Uterus (tissue), 4 donors: ENCODE measurements at places on chromosomes 2 and 18.

- no peaks in the 10 kb centered on the region for H3K36me3 ChIP-seq
- no peak for DNase-seq
- H3K4me3 ChIP-seq = no peak overlapping the region
These were observed 379.0 kb downstream of the SETBP1 start for GRCh38 chr18:45059695-45060094.

DNA sequence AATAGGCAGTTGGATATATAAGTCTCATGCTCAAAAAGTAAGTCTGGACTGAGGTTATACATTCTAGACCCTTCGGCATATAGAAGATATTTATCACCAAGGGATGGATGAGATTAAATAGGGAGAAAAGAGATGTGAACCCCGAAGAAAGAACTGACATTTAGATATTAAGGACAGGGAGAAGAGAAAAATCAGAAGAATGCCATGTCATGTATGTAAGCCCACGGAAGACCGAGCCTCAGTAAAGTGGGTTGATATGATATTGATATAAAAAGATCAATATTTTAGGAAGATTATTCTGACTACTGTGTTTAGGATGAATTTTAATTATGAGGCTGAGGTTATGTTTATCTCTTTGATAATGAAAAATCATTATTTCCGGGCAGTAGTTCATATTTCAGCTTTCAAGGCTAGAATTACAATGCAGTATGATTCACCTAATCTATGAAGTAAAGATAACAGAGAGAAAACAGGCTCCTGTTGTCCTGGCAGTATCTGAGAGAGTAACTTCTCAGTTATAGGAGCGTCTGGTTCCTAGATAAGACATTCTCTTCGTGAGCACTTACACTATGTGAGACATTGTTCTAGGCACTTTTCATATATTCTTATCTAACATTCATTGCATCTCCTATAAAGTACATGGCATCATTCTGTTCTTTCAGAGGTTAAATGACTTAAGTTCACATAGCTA, 83.0 kb downstream of the UBR3 start:
- no peak for DNase-seq
- no peaks in the 10 kb centered on the region for H3K27me3 ChIP-seq
- no peak overlapping the region for H3K4me3 ChIP-seq
- no peak overlapping the region for H3K27ac ChIP-seq
- no peaks in the 10 kb centered on the region for H3K4me1 ChIP-seq
- H3K36me3 ChIP-seq = no peaks in the 10 kb centered on the region

- no peaks in the 10 kb centered on the region for H3K4me1 ChIP-seq
- H3K27me3 ChIP-seq = no peaks in the 10 kb centered on the region
- DNase-seq = no peak
- H3K27ac ChIP-seq = no peak overlapping the region
These were observed 170.3 kb upstream of the VRK2 start for GRCh38 chr2:57876313-57876712.

DNA sequence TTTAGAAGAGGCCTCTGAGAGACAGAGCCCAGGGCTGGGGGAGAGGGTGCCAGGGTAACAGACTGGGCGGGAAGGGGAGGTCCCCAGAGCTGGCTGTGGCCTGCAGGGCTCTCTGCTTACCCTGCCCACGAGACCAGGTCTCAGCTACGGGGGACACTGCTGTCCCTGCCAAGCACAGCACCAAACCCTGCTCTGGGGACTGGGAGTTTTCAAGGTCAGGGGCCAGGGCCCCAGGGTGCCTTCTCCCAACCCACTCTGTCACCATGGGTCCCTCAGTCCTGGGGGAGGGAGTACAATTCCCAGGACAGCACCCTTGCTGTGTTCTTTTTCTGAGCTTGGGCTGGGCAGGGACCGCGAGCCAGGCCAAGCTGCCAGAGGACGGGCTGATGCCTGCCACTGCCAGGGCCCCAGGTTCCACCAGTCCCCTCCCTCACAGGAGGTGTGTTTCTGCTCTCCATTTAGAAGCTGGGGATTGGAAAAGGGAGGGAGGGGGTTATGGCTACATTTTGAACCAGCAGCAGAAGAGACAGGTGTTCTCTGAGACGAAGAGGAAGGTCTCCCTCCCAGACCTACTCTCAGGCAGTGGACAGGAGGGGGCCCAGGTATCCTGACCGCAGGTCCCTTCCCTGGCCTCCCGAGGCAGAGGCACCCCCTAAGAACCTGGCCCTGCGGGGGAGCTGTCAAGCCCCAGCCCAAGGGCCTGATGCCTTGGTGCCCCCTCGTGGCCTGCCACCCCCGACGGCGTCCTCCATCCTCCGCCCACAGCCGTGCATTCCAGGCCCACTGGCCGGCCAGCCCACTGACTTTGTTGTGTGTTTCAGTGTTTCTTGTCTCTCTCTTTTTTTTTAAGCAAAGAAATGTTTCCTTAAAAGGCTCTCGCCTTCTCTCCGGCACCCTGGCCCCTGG, 80.4 kb downstream of the TNS1 start:
- DNase-seq = peak; percentile 85
- no peaks in the 10 kb centered on the region for H3K36me3 ChIP-seq
- peak overlapping the region; percentile 97 for H3K27ac ChIP-seq
- no peaks in the 10 kb centered on the region for H3K27me3 ChIP-seq
- peaks cover 48% of the 10 kb centered on the region for H3K4me1 ChIP-seq

- no peaks in the 10 kb centered on the region for H3K36me3 ChIP-seq
- no peaks in the 10 kb centered on the region for H3K27me3 ChIP-seq
- H3K4me1 ChIP-seq = no peaks in the 10 kb centered on the region
These were observed 37.6 kb downstream of the MLPH start for GRCh38 chr2:237524631-237525030.

GRCh38 chr2:161085149-161085548, 75.1 kb upstream of the TANK start:
- DNase-seq = no peak
- no peaks in the 10 kb centered on the region for H3K27me3 ChIP-seq
- H3K4me3 ChIP-seq = no peak overlapping the region
- H3K27ac ChIP-seq = no peak overlapping the region

DNA sequence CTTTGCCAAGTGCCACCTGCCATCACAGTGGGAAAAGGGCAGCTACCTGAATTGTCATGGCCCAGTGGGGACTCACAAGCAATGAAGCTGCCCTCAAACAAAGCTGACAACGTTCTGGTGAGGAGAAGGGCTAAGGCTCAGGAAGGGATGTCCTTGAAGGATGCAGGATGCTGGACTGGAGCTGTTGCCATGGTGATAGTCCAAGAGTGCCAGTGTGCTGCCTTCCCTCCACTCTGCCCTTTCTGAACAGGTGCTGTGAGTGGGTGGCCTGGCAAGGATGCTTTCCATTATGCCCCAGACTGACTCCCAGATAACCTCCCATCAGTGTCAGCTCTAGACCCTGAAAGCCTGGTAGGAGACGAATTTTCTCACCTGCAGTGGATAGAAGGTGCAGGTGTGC, 137.8 kb upstream of the GYPC start:
- no peaks in the 10 kb centered on the region for H3K36me3 ChIP-seq
- no peak overlapping the region for H3K27ac ChIP-seq
- H3K4me3 ChIP-seq = no peak overlapping the region
- H3K4me1 ChIP-seq = no peaks in the 10 kb centered on the region
- no peak for DNase-seq
- H3K27me3 ChIP-seq = no peaks in the 10 kb centered on the region

DNA sequence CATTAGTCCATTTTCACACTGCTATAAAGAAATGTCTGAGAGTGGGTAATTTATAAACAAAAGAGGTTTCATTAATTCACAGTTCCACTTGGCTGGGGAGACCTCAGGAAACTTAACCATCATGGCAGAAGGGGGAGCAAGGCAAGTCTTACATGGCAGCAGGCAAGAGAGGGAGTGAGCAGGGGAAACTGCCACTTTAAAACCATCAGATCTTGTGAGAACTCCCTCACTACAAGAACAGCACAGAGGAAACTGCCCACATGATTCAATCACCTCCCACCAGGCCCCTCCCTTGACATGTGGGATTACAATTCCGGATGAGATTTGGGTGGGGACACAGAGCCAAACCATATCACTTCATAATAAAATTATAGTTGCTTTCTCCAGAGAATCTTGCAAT, 365.5 kb upstream of the ID2 start:
- no peak overlapping the region for H3K4me3 ChIP-seq
- no peak for DNase-seq
- H3K27me3 ChIP-seq = no peaks in the 10 kb centered on the region
- no peak overlapping the region for H3K27ac ChIP-seq

DNA sequence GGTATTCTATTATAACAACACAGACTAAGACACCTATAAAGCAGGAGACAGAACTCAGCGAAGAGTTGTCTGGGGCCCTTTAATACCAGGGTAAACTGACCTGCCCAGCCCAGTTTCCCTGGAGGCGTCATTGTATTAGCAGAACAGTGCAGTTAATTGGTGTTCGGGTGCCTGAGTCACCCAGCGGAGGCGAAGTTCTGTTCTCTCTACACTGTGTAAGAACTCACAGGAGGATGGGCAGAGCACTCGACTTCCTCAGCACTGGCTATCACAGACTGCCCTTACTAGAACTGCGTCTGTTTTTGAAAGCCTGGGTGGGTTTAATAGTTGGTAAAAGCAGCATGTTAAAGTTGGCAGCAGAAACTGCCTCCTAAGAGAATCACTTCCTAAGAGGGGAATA, 106.5 kb upstream of the ATP8B1 start:
- H3K4me3 ChIP-seq = no peak overlapping the region
- no peaks in the 10 kb centered on the region for H3K27me3 ChIP-seq
- no peak for DNase-seq
- H3K36me3 ChIP-seq = no peaks in the 10 kb centered on the region

GRCh38 chr2:59737299-59737698, 816.2 kb downstream of the BCL11A start:
- H3K36me3 ChIP-seq = no peaks in the 10 kb centered on the region
- H3K27ac ChIP-seq = no peak overlapping the region
- no peak overlapping the region for H3K4me3 ChIP-seq
- no peaks in the 10 kb centered on the region for H3K27me3 ChIP-seq

DNA sequence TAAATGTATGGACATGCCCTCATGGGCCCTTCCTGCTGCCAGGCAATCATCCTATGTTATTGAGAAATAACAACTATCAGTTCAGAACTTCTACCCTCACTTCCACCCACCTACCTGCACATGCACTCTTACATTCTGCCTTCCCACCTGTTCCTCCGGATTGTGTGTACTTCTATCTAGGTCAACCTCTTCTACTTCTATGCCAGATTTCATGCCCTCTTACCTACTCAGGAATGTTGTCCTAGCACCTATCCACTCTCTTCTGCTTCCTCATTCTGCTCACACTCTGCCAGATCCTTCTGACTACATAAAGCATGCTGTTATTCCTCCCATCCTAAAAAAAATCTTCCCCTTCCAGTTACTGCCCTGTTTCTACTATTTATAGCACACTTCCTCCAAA, 333.5 kb downstream of the IRS1 start:
- no peaks in the 10 kb centered on the region for H3K36me3 ChIP-seq
- H3K27me3 ChIP-seq = no peaks in the 10 kb centered on the region
- H3K4me3 ChIP-seq = no peak overlapping the region
- no peak for DNase-seq
- no peak overlapping the region for H3K27ac ChIP-seq
- no peaks in the 10 kb centered on the region for H3K4me1 ChIP-seq
